ENCODE measurements at places on chromosomes 12 and 14. TPM values are rescaled to one million over a fixed set of nuclear protein-coding genes. Genes with fewer than 3 reads are reported as not detected.

Gene CGRRF1
- total RNA-seq = 22.0 TPM

Gene PRIMA1
- total RNA-seq = 0.29 TPM

Gene SLC8A3
- not detected for total RNA-seq

Gene RNASE7
- total RNA-seq = not detected

Gene SLC7A8
- 0.82 TPM for total RNA-seq

Measured in A549 treated with GW870086 at 1 μM for 4 hours (cell line).